ENCODE measurements at places on chromosomes 16 and 17.

DNA sequence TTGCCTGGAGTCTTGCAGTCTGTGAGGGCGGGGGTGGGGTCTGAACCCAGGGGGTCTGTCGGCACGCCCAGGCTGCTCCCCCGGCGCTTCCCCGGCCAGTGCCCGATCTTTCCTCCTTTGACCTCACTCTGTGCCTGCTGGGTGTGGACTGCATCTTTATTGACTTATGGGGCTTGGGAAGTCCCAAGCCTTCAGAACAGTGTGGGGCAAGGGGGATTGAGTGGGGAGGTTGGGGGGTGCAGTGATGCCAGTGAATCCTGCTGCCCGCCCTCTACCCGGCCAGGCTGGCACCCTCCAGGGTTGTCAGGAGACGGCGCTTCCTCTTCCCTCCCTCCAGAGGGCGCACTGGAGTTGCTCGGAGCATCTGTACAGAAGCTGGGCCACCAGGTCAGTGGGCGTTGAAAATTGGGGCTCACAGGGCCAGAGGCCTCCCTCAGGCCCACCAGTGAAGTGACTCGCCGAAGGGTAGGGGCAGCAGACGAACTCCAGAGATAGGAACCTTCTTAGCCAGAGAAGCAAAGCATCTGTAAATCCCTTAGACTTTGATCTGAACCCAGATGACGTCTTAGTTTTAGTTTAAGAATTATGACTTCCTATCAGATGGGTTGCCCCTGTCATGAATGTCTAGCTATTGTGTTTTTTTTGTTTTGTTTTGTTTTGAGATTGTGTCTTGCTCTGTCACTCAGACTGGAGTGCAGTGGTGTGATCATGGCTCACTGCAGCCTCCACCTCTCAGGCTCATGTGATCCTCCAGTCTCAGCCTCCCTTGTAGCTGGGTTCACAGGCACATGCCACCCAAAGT, 184.8 kb upstream of the CIBAR2 start:
- DNase-seq = no peak

- DNase-seq = no peak
Observed at GRCh38 chr17:20294120-20294519, 173.2 kb downstream of the LGALS9B start.

DNA sequence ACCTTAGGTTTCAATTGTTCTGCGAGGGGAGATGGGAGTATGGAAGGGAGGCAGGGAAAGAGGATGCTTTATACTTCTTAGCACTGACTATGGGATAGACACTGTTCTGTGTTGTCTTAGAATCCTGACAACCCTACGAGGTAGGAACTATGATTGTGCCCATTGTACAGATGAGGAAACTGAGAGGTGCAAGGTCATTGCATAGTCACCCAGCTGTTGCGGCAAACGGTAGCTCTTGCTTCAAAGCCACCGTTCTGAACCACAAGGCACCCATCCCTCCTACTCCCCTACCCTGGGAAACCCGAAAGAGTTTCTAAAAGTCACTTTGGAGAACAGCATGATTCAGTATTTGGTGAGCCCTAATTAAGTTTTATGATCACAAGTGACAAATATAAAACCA, 7.5 kb downstream of the CCDC40 start:
- no peak for DNase-seq

DNA sequence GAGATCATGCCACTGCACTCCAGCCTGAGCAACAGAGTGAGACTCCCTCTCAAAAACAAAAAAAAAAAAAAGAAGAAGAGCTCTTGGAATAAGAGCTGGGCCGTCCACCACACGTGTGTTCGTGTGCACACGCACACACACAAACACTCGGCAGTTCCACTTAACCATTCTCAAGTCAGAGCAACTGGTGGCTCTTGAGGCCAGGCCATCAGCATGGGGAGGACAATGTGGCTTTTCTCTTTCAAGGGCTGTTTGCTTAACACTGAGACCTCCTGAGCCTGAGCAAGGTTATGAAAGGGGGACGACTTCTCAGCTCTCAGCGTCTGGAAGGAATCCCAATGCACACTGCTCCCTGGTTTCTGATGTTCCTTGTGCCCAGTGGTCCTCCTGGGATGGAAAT, 444.9 kb downstream of the SOX9 start:
- no peak for DNase-seq

DNA sequence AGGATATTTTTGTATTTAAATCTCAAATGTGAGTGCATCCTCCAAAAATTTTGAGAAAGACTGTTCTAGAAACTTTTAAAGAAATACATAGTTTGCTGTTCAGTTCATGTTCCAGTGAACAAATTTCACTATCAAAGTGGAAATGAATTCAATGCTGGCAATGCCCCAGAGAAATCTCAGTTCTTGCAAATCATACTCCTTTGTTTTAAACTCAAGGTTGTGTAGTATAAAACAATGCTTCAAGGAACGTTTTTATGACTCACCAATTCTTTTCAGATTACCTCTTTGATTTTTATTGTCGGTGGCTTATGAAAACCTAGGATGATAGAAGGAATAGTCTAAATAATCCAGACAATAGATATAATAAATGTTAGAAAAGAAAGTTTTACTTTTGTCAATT, 17.6 kb downstream of the LPCAT2 start:
- no peak for DNase-seq

- DNase-seq = no peak
Observed at GRCh38 chr16:56369202-56369601, 56.1 kb downstream of the AMFR start.

DNA sequence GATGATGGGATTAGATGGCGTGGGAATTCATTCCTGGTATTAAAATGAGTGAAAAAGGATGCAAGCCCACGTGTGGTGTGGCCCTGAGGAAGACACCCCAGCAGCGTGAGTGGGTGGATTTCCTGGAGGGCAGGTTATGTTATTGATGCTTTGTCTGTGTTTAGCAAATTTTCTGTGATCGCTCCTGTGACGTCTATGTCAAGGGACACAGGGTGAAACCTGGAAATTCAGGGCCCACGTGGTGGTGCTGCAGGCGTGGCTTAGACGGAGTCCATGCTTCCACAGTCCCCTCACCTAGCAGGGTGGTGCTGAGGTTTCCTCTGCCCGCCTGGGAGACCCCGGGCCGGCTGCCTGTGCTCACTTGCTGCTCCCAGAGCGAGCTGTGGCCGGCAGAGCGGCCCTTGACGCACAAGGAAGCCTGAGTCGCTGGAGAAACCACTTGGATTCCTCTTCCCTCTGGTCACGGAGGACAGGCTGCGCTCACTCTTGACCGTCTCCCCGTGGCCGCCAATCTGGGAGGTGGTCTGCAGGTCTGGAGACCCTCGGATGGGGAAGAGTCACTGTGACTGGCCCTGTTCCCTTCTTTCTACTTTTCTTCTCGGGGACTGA, 23.4 kb downstream of the BAIAP2 start:
- no peak for DNase-seq

DNA sequence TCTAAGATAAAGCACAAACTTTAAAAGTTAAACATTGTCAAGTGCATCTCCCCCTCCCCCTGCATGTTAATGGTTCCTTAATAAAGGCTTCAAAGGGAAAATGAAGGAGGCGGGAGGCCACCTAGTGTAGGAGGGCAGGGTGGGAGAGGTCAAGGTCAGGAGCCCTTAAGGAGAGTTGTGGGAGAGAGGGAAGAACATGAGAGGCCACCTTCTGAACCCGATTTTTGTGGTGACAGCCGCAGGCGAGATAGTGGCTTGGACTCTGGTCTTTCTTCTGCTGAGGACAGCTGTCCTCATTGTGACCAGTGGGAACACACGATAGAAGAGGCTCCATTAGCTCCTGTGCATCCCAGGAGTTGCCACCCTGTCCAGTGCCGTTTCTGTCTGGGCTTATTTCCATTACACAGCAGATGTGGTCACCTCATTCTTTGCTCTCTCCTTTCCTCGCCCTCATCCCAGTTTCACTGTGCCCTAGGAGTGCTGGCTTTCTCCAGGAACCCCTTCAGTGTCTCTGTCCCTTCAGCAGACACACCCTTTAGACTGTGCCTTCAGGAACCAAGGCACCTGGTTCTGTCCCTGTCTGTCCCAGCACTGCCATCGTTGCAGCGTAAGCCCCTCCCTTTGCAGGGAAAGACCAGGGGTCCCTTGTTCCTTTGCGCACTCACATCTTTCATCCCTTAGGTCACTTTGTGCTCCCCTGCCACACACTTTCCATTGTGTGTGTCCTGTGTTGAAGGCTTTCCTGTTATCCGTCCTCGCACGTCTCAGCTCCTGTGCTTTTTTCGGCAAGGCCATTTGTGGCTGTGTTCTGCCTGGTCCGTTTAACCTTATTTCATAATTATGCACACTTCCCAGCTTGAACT, 7.5 kb downstream of the SEC14L1 start:
- no peak for DNase-seq

DNA sequence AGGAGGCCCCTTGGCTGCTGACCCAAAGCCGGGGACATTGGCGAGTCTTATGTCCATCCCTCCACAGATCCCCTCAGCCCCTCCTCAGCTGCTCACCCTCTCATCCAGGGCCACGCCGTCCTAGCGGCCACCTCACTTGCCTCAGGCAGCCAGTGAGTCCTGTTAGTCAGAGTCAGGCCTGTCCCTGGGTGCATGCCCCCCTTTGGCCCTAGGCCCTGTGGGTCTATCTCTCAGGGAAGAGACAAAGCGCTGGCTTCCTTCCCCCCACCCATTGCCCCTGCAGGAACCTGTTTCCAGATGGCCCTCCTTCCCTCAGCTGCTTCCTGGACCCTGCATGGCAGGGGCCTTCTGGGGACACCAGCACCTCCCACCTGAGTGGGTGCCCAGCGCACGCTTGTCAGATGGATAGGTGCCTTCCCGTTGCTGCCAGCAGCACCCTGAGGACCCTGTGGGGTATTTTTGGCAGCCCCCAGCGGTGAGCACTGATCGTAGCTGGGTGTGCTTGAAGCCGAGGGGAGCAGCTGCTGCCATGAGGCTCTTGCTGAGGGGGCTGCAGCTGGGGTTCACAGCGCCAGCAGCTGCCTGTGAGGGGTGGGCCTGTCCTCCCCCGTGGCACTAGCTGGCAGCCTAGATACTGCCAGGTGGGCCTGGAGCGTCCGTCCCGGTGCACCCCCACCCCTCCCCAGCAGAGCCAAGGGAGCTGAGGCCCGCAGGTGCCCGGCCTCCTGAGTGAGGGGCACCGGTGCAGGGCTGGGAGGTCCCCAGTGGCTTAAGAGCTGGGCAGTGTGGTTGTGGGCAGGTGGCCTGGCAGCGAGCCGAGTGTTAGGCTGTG, 8.4 kb downstream of the DBNDD1 start:
- no peak for DNase-seq

GRCh38 chr16:17346621-17347569, 123.9 kb downstream of the XYLT1 start:
- no peak for DNase-seq

DNA sequence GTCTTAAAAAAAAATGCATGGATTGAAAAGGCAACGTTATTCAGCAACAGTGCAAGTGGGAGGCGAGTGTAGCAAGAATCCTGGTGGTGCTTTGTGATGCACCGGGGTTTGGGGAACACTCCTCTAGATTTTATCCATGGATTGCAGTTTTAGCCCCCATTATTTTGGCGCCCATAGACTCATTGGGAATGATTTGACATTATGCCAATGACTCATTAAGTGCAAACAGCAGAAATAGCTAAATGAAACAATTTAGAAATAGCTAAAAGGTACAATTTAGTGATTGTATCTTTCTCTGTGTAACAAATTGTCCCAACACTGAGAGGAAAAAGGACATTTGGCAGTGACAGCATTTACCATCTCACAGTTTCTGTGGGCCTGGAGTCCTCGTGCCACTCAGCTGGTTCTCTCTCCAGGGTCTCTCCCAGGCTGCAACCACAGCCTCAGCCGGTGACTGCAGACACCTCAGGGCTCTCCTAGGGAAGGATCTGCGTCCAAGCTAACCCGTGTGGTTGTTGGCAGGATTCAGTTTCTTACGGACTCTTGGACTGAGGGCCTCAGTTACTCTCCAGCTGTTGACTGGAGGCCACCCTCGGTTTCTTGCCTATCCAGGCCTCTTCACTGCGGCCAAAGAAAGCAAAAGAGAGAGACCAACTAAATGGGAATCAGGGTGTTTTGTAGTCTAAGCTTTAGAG, 398.7 kb downstream of the SNX29 start:
- DNase-seq = no peak

- DNase-seq = no peak
Observed at GRCh38 chr16:1968146-1968953, 1.7 kb downstream of the RNF151 start.

- peak; percentile 15 for DNase-seq
Observed at GRCh38 chr17:57424777-57425188, 168.5 kb downstream of the MSI2 start.

DNA sequence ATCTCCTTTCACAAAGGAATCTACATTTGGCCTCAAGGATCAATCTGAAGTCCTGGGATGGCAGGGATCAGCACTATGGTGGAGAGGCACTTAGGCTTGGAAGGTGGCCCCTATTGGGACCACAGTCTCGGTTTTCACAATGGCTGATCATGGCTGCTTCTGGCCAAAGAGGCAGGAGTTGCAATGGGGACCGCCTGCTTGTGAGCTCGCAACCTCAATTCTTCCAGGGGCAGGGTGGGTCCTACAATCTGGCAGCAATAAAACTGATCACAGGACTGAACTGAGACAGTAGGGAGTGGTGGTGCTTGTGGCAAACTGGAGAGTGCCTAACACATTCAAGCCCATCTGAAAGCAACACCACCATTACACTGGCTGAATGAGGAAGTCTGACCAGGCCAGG, 83.1 kb downstream of the NETO2 start:
- no peak for DNase-seq

- no peak for DNase-seq
Observed at GRCh38 chr17:19319771-19320505, 42.6 kb downstream of the B9D1 start.

DNA sequence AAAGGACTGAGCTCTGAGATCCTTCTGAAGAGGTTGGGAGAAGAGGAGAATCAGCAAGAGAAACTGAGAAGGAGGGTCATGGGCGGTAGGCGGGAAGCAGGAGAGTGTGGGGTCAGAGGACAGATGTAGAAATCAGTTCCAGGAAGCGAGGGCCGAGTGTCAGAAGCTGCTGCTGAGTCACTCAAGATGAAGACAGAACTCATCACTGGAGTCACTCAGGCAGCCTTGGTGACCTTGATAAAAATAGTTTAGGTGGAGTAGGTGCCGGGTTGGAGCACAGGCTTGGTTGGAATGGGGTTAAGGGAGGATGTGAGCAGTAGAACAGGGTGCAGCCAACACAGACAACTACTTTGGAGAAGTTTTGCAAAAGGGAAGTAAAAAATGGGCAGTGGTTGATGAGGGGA, 6.1 kb upstream of the ITGAM start:
- no peak for DNase-seq

GRCh38 chr17:4717791-4718190, 7.4 kb downstream of the ARRB2 start:
- DNase-seq = no peak

- no peak for DNase-seq
Observed at GRCh38 chr16:4018391-4018790, 97.9 kb downstream of the ADCY9 start.
